Left ventricle myocardium superior (tissue), 1 donor: ENCODE measurements at places on chromosomes 12 and 14. TPM values are rescaled to one million over a fixed set of nuclear protein-coding genes. Genes with fewer than 3 reads are reported as not detected.

DNA sequence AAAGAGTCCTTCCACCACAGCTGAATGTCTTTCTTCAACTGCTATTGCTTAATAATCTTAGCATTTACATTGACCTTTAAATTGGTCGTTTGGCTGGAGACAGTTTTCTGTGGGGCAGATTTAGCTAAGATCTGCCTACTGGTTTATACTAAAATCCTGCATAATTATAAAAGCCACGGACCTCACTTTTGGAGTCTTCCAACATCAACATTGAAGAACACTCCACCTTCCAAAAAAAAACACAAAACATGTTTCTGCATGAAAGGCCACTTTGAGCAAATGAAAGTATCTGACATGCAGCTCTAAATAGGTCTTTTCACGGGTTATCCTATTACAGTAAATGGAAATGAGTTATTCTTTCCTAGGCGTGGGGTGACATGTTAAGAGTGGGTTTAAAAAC lies 57.0 kb upstream of the KRR1 start:
- no peak for DNase-seq

- DNase-seq, result no peak
Observed at GRCh38 chr12:14332482-14332881, 33.0 kb upstream of the ATF7IP start.

DNA sequence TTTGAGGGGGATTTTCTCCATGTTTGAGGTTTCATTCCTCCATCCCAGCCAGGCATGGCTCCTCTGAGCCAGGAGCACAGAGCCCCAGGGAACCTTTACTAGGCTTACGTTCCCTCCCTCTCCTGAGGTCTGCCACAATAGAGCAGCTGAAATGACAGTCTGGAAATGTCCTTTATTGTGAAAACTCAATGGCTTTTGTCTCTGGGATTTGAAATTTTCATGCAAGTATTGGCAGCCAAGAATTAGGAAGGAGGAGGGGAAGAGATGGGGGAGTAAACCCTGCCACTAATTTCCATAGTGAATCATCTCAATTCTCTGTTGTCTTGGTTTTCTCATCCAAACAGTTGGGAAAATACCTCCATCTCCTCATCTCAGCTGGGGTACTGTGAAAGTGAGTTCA lies 2.6 kb upstream of the PLEKHG3 start:
- no peak for DNase-seq

DNA sequence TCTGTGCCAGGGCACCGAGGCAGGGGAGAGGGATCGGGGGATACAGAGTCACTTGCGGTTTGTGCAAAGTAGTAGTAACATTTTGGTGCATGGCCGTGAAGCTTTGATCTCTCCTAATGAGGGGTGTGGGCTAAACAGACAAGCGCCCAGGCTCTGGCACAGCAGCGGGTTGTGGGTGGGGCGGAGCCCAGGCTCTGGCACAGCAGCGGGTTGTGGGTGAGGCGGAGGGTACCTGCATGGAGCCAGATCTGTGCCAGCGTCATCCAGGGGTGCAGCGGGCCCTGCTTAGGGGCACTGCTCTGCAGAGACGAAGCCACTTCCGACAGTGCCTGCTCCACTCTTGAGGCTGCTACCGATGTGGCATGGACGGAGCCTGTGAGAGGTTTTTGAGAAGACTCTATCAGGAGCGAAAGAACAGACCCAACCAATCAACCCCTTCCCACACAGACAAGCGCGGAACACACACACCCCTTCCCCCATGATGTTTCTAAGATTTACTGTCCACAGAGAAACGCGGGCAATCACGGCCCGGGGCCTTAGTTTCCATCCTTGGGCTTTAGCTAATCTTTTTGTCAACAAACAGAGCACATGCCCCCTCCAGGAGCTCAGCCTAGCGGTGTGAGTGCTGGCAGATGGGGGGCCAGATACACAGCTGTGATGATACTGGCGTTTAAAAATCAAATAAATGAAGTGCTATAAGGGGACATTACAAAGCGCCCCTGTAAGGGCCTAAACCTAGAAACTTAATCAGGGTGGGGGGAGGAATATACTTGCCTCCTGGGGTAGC lies 196.6 kb downstream of the CALM1 start:
- no peak for DNase-seq

Gene SNRPF
- total RNA-seq, result 11.4 TPM
